ENCODE measurements at places on chromosomes 1 and 21.

- no peak for DNase-seq
Observed at GRCh38 chr1:234588386-234588785, 21.6 kb downstream of the IRF2BP2 start.

DNA sequence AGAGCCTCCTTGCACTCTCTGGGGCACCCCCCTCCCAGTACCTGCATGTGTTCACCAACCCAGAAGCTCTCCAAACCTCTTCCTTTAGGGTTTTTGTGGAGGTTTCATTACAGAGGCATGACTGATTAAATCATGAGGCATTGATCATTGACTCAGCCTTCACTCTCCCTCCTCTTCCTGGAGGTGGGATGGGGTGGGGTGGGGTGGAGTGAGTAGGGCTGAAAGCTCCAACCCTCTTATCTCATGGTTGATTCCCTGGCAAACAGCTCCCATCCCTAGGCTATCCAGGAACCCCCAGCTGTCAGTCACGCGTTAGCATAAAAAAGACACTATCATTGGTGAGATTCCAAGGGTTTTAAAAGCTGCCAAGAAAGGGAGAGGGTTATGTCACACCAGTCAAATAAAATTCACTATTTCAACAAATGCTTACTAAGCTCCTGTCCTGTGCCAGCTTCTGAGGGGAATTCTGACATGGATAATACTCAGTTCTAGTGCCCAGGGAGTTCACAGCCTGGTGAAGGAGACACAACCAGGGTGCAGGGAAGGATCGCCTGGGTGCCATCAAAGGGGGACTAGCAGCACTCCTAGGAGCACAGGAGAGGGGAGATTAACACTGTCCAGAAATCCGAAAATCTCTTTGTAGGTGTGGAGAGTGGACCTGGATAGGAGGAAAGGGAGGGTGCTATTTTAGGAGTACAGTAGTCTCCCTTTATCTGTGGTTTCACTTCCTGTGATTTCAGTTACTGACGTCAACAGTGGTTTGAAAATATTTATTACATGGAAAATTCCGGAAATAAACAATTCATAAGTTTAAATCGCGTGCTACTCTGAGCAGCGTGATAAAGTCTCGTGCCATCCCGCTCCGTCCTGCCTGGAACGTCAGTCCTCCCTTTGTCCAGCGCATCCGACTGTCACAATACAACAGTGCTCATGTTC lies 6.8 kb upstream of the IL24 start:
- no peak for DNase-seq

DNA sequence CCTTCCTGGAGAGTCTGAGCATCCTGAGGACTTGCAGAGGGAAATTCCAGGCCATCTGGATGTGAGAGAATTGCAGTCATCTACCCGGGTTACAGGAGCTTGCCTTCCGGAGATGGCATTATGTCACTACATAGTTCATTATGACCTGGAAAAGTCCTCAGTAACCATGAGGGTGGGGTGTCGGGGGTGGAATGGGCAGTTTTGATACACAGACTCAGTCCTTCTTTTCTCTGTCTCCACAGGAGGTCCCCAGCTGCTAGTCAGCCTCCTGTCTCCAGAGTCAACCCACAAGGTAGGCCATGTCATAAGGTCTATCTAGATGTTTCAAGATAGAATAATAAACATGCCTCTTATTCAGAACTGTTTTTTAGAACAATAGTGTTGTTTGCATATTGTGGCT lies 268.2 kb upstream of the SGIP1 start:
- no peak for DNase-seq

DNA sequence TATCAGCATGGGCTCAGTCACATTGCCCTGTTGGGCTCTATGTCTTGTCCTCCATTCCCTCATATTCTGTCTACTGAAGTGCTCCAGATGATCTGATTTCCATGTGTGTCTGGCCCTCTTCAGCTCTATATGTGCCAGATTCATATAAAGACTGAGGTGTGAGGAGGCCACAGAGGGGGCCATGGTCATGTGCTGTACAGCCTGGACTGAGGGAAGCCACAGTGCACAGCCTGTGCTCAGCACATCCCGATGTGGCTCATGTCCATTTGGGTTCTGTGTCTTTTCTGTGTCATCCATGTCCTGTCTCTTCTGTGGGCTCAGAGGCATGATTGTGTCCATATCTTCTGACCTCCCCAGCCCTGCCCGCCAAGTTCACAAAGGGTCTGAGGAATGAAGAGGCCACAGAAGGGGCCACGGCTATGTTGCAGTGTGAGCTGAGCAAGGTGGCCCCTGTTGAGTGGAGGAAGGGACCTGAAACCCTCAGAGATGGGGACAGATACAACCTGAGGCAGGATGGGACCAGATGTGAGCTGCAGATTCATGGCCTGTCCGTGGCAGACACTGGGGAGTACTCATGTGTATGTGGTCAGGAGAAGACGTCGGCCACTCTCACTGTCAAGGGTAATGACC lies 97.0 kb downstream of the OBSCN start:
- no peak for DNase-seq

- no peak for DNase-seq
Observed at GRCh38 chr21:43869486-43870325, 4.7 kb downstream of the AGPAT3 start.

DNA sequence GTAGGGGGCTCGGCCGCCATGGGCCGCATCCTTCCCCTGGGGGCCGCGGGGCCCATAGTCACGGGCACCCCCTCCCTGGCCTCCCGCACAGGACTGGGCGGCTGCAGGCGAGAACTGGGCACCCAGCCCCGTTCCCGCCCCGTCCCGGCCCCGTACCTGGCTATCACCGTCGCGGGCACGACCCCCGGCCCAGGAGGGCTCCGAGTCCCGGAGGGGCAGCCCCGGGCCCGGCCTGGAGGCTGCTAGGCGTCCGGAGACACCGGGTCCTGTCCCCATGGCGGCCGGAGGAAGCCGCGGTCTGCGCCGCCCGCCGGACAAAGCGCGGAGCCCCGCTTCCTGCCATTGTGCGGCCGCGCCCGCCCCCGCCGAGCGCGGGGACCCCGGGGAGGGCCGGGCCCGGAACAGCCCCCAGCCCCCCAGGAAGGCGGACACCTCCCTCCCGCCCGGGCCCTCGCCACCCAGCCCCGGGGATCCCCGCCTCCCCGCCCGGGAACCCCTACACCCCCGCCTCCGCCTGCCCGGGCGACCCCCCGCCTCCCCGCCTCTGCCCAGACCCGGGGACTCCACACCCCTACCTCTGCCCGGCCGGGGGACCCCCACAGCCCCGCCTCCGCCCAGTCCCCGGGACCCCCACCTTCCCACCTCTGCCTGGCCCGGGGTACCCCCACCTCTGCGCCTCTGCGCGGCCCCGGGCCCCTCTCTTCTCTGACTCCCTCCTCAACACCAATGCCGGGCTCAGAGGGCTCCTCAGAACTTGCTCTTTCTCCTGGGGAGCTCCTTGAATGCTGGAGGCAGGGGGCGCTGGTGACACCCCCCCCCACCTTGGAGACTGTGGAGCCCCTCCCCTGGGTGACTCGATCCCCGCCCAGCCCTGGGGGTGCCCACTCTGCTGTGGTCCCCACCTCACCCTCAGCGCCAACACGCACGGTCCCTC lies 6.0 kb downstream of the PLEKHG5 start:
- no peak for DNase-seq

DNA sequence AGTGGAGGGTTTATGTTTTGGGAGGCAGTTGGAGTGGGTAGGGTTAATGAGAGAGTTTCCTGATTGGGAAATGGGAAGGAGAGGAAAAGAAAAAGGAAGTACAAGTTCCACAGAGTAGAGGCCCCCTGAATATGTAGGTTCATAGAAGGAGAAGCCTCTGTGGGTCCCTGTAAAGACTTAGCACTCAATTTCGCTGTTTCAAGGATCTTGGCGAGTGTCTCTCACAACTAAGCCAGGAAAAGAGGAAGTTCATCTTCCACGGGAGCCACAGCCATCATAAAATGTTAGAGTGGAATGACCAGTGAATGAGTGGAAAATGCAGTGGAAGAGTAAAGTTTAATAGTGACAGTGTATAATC lies 17.4 kb upstream of the DPYD start:
- DNase-seq: no peak
